Suprapubic skin (tissue), 4 donors: ENCODE measurements at places on chromosomes 5 and 9.

- peak overlapping the region; percentile 53 for H3K27ac ChIP-seq
- peaks cover 64% of the 10 kb centered on the region for H3K4me1 ChIP-seq
- peaks cover 30% of the 10 kb centered on the region for H3K27me3 ChIP-seq
- no peak for DNase-seq
- H3K4me3 ChIP-seq = no peak overlapping the region
Observed at GRCh38 chr5:135493406-135494180, 41.4 kb upstream of the TIFAB start.

DNA sequence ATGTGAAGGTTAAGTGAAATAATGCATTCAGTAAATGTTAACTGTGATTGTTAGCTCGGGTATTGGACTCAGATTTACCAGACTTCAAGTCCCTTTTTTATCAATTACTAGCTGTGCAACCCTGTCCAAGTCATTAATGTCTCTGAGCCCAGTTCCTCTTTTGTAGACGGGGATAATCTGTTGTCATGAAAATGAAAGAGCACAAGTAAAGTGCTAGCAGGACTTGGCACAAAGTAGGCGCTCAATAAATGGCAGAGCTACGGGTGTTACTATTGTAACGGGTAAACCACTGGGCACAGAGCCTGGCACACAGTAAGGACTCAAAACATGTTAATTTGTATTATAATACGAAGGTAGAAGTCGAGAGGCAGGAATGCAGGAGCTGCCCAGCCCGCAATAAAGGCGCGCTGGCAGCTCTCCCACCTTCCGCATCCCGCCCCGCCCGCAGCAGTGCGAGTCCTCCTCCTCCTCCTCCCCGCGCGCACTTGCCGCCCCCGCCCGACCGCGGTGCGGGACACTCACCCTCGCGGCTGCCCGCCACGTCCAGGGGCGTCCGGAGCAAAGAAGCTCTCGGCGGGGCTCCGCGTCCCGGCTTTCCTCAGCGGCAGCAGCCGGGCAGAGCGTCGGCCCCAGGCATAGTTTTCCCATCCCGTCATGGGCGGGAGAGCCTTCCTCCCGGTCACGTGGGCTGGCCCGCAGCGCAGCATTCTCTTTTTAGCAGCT, at the start of gene C1QTNF2:
Gene C1QTNF2 (minus strand): TSS at position 637 of the 723 bp plus-strand sequence. CDS start 15,615 bp downstream, outside the sequence.
- H3K27me3 ChIP-seq = no peaks in the 10 kb centered on the region
- peaks cover 18% of the 10 kb centered on the region for H3K4me1 ChIP-seq

GRCh38 chr9:33719581-33720374, 75.6 kb upstream of the PRSS3 start:
- H3K4me3 ChIP-seq = no peak overlapping the region
- H3K27ac ChIP-seq = no peak overlapping the region
- no peak for DNase-seq
- no peaks in the 10 kb centered on the region for H3K27me3 ChIP-seq
- H3K36me3 ChIP-seq = no peaks in the 10 kb centered on the region
- peaks cover 3% of the 10 kb centered on the region for H3K4me1 ChIP-seq

- H3K4me3 ChIP-seq = no peak overlapping the region
- H3K4me1 ChIP-seq = no peaks in the 10 kb centered on the region
- H3K27me3 ChIP-seq = no peaks in the 10 kb centered on the region
- H3K36me3 ChIP-seq = no peaks in the 10 kb centered on the region
- peak overlapping the region; percentile 40 for H3K27ac ChIP-seq
Observed at GRCh38 chr9:117734523-117735314, 30.5 kb downstream of the TLR4 start.

GRCh38 chr5:88045165-88045564, 223.5 kb downstream of the TMEM161B start:
- H3K27me3 ChIP-seq = no peaks in the 10 kb centered on the region
- no peak for DNase-seq
- no peaks in the 10 kb centered on the region for H3K4me1 ChIP-seq
- H3K4me3 ChIP-seq = no peak overlapping the region
- H3K36me3 ChIP-seq = no peaks in the 10 kb centered on the region
- H3K27ac ChIP-seq = no peak overlapping the region

GRCh38 chr5:115377468-115378217, 81.2 kb upstream of the CCDC112 start:
- H3K4me3 ChIP-seq = no peak overlapping the region
- H3K27ac ChIP-seq = no peak overlapping the region
- no peaks in the 10 kb centered on the region for H3K27me3 ChIP-seq
- no peak for DNase-seq

- no peak overlapping the region for H3K27ac ChIP-seq
- no peak for DNase-seq
- no peaks in the 10 kb centered on the region for H3K27me3 ChIP-seq
Observed at GRCh38 chr5:172754596-172755356, 16.2 kb downstream of the DUSP1 start.

- H3K27me3 ChIP-seq = peaks cover 23% of the 10 kb centered on the region
- H3K27ac ChIP-seq = no peak overlapping the region
- H3K4me1 ChIP-seq = peaks cover 11% of the 10 kb centered on the region
- peak overlapping the region; percentile 25 for H3K4me3 ChIP-seq
Observed at GRCh38 chr9:86902991-86903733, 44.1 kb downstream of the GAS1 start.

- no peaks in the 10 kb centered on the region for H3K36me3 ChIP-seq
- H3K4me1 ChIP-seq = no peaks in the 10 kb centered on the region
- H3K27ac ChIP-seq = no peak overlapping the region
- no peaks in the 10 kb centered on the region for H3K27me3 ChIP-seq
- no peak for DNase-seq
- H3K4me3 ChIP-seq = no peak overlapping the region
Observed at GRCh38 chr9:99867968-99868367, 38.5 kb upstream of the STX17 start.

GRCh38 chr5:57164124-57164523, 9.7 kb upstream of the GPBP1 start:
- no peaks in the 10 kb centered on the region for H3K36me3 ChIP-seq
- no peaks in the 10 kb centered on the region for H3K4me1 ChIP-seq
- no peaks in the 10 kb centered on the region for H3K27me3 ChIP-seq

GRCh38 chr5:78252715-78253114, 41.8 kb downstream of the AP3B1 start:
- no peak for DNase-seq
- H3K36me3 ChIP-seq = no peaks in the 10 kb centered on the region
- no peaks in the 10 kb centered on the region for H3K4me1 ChIP-seq
- no peaks in the 10 kb centered on the region for H3K27me3 ChIP-seq
- no peak overlapping the region for H3K4me3 ChIP-seq

GRCh38 chr9:120559546-120559945, 20.4 kb downstream of the CDK5RAP2 start:
- H3K27ac ChIP-seq = no peak overlapping the region
- peaks cover 5% of the 10 kb centered on the region for H3K36me3 ChIP-seq
- H3K4me3 ChIP-seq = no peak overlapping the region

DNA sequence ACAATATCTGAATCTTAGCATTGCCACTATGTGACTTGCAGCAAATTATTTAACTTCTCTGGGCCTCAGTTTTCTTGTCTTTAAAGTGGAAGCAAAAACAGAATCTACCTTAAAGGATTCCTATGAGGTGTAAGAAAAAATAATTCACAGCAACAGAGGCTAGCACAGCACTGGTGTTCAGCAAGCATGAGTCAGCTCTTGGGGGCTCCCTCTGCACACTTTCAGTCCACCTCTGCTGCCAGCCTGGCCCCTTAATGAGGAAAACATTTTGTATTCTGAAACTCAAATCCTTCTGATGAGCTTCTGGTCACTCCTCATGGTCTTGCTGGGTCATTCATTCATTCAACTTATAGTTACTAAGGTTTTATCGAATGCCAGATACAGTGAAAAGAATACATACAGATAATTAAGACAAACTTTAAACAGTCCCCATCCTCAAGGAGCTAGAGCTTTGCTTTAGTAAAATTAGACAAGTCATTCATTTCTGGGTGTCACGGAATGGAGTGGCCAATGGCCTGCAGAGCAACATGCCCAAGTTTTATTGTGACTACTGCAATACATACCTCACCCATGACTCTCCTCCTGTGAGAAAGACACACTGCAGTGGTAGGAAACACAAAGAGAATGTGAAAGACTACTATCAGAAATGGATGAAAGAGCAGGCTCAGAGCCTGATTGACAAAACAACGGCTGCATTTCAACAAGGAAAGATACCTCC, 26.8 kb upstream of the IQGAP2 start:
- no peaks in the 10 kb centered on the region for H3K27me3 ChIP-seq
- no peak overlapping the region for H3K4me3 ChIP-seq
- peaks cover 6% of the 10 kb centered on the region for H3K4me1 ChIP-seq
- H3K36me3 ChIP-seq = no peaks in the 10 kb centered on the region
- DNase-seq = no peak
